ENCODE measurements at places on chromosomes 13 and 19.

- no peak for DNase-seq
These were observed 126.9 kb downstream of the SIPA1L3 start for GRCh38 chr19:38033658-38034491.

GRCh38 chr13:33202644-33203169 lies 82.8 kb downstream of the STARD13 start:
- no peak for DNase-seq

- DNase-seq, result no peak
These were observed 191.3 kb upstream of the PCDH9 start for GRCh38 chr13:67421475-67421874.

DNA sequence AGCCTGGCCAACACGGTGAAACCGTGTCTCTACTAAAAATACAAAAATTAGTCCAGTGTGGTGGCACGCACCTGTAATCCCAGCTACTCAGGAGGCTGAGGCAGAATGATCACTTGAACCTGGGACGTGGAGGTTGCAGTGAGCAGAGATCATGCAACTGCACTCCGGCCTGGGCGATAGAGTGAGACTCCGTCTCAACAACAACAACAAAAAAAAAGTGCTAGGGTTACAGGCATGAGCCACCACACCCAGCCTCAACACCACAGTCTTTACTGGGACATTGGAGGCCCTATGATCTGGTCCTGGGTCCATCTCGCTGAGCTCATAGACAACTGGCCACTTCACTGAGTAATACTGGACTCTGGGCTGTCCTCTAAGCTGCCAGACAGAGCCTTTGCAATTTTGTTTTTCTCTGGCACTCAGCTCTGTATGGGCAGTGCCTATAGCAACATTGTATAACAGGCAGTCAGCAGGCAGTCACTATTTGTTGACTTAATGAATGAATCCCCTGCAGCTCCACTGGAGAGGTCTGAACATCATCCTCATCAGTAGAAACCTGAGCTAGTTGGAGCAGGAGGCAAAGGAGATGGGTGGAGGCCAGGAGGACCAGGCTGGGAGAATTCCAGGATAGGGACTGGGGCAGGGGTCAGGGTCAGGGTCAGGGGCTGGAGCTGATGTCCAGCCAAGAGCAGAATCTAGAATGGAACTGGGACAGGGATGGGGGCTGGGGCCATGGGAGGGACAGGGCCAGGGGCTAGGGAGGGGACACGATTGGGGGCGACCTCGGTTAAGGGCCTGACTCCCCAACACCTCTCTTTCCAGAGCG lies 8.1 kb downstream of the BLOC1S3 start:
- no peak for DNase-seq

DNA sequence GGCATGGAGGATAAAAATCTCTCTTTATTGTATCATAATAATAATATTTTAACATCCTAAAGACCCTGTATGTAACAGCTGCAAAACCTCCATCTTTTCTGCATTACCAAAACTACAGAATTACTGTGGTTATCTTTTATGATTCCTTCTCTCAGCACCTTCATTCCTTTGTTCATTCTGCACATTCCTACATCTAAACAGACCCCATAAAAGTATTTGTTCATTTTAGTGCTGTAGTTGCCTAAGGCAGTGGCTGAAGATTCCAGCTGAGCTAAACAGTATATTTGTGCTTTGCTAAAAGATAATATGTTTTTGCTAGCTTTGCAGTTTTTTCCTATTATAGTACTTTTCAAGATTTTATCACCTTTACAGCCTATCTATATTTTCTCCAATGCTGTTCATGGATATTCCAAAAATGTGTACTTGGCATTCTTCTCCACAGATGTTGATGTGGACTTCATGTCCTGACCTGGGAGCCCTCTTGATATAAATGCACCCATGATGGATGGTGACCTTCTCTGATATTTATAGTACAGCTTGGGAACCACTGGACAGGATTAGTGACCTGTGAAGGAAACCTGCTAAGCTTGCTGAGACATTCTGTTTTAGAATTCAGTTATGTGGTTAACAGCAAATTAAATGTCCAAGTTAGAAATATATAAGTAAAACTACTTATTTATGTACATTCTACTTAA lies 2832.9 kb upstream of the PCDH20 start:
- DNase-seq, result no peak

GRCh38 chr13:83557845-83558244 lies 324.4 kb downstream of the SLITRK1 start:
- DNase-seq, result no peak

GRCh38 chr19:371501-372168 lies 27.0 kb upstream of the MIER2 start:
- DNase-seq, result no peak

DNA sequence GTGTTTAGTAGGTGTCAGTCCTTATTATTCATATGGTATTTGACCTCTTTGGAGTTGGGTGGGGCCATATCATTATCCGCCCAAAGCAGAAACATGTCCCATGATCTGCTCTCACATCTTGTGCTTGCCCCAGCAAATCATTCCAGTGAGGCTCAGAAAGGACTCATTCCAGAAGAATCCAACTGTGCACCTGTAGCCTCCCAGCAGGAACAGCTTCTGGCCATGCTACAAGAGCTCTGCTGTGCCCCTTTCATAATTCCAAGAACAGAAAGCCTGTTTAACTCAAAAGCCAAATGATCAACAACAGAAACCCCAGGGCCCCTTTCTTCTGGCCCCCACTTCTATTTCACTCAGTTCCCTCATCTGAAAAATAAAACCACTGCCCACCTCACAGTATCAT lies 673.1 kb downstream of the DIAPH3 start:
- no peak for DNase-seq

DNA sequence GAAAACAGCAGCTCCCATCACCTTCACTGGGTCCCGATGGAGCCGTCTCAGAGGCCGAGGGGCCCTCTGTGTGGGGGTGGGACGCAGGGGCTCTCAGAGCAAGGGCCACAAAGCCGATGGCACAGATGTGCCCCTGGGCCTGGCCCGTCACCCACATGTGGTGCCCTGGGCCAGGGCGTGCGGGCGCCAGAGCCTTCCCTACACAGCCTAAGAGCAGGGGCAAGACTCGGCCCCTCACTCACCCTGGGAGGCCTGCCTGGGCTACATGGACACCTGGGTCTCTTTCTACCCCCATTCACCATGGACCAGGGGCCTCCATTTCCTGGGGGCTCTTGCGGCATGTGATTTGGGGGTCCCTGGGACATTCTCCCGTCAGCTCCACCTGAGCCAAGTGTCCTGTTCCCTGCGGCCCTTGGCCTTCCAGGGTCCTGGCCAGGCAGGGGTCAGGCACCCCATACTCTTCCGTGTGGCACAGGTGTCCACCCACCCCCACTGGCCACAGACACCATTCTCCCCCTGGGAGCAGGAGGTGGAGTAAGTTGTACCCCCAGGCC lies 10.0 kb downstream of the COMP start:
- DNase-seq, result no peak

GRCh38 chr13:46183018-46183946 lies 1.3 kb upstream of the LCP1 start:
- no peak for DNase-seq

- DNase-seq, result no peak
These were observed 9.4 kb upstream of the SPART start for GRCh38 chr13:36355632-36356031.

DNA sequence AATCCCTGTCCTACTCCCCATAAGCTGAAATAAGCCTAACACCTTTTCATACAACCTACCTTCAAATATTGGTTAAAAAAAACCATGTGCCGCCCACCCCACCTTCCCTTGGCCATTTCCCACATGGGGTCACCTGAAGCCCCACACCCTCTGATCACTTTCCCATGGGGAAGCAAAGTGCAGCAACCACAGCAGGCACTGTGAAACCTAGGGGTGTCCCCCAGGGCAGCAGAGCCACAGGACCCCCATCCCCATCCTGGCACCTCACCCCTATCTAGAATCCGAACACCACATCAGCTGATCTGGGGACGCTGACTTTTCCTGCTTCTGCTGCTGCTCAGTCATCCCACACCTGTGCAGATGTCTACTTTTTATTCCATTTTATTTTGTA lies 19.9 kb downstream of the CEACAM21 start:
- no peak for DNase-seq

DNA sequence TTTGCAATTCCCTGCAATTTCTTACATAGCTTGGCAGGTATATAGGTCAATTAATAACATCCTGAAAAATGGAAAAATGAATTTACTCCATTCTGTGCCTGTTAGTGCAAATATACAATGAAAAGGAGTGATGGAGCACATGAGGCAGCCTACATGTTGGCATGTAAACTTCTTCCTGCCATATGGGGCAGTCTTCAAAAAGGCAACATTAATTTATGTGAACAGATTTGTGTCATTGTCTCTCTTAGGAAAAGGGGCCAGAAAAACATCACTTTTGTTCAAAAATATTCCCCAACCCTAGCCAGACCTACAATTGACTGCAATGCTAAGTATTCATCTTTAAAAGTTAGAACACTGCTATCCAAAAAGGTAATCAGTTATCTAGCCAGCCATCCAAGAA lies 332.2 kb downstream of the TBC1D4 start:
- no peak for DNase-seq

GRCh38 chr13:60229708-60230272 lies 66.1 kb upstream of the DIAPH3 start:
- no peak for DNase-seq

GRCh38 chr13:59587971-59588716 lies 575.6 kb downstream of the DIAPH3 start:
- DNase-seq, result no peak

- no peak for DNase-seq
These were observed 138.6 kb downstream of the MIPEP start for GRCh38 chr13:23750383-23751121.

DNA sequence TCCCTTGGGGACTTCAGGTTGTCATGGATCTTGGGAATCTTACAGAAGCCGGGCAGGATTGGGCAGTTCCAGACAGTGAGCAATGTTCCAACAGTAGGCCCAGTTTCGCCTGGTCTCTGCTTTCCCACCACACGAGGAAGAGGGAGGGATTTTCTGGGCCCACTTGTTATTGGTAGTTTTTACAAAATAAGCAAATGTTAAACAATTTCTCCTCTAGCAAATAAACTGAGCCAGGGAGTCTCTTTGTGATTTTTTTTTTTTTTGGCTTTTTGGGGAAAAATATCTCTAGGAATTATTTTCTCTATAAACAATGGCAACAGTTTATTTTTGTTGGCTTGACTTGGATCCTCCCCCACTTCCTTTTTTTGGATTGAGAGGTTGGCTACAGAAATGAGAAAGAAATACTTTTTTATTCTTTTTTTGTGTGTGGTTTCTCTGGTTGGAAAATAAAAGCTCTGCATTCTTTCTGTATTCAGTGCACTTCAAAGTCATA lies 89.3 kb downstream of the TM9SF2 start:
- DNase-seq, result no peak

DNA sequence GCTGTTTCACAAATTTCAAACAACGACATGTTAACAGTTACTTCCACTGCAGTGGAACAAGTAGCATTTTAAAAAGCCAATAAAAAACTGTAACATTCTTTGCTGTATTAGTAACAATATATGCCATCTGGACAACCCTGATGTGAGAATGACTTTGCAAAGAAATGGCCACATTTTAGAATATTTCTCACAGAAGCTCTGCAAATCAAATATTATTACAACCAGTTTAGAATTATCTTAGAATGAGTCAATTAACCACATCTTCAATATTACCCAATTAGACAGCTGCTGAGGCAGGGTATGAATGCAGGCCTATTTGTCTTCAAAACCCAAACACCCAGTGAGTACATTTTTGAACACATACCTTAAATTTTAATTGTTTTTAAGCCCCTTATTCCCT lies 3.2 kb downstream of the ZNF699 start:
- no peak for DNase-seq

- DNase-seq, result no peak
These were observed 38.5 kb downstream of the NAXD start for GRCh38 chr13:110653851-110654250.

- no peak for DNase-seq
These were observed 53.7 kb downstream of the RASA3 start for GRCh38 chr13:114078461-114079451.

DNA sequence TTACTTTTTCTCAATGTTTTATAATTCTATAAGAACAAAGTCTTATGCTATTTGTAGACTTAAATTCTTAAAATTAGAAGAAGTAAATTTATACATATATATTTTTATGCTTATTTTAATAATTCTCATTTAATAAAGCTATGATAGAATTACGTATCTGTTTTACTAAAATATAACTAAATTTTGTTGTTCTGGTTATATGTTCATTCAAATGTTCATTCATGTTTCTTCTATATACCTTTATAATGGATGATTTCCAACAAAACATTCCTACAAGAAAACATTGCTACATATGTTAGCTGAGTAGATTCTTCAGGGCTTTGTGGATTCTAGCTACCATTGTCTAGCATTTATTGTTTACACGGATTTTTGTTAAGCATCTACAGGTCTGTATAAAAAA lies 634.3 kb upstream of the PCDH20 start:
- no peak for DNase-seq

DNA sequence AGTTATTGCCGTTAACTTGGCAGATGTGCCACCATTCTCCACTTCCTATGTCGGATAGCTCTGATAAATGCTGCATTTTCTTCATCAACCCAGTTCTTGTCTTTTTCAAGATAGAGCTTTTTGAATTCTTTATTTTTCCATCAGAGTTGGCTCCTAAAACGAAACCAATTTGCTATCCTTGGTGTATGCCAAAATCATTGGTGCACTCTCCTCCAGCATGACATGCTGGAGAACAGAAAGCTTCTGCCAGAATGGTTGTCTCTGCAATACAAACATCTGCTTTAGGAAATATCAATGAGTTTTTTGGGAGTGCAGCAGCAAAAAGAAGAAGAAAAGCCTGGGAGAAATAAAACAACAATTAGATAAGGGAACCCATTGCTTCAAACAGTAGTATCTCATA lies 124.2 kb downstream of the CDK8 start:
- DNase-seq, result no peak

DNA sequence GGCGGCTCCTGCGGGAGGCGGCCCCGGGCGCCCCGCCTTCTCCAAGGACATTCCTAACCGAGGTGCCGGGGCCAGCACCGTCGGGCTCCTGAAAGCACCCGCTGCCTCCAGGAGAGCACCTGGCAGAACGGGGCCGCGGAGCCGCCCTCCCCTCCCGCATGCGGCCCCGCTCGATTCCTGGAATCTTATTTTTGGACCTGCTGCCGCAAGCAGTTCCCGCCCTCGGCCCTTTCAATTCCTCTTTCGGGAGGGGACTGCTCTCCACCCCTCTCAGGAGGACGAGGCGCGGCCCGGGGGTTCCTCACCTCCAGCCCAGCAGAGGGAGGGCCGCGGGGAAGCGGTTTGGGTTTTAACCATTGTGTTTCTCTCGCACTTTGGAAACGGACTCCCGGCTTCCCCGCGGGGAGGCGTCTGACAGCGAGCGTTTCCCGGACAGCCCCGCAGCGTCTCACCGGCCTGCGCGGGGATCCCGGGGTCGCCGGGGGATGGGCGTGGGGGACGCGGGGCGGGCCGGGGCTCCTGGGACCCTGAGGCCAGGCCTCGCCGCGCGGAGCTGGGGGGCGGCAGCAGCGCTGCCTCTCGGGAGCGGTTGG lies 849 bp downstream of the GAS6 start:
- no peak for DNase-seq

DNA sequence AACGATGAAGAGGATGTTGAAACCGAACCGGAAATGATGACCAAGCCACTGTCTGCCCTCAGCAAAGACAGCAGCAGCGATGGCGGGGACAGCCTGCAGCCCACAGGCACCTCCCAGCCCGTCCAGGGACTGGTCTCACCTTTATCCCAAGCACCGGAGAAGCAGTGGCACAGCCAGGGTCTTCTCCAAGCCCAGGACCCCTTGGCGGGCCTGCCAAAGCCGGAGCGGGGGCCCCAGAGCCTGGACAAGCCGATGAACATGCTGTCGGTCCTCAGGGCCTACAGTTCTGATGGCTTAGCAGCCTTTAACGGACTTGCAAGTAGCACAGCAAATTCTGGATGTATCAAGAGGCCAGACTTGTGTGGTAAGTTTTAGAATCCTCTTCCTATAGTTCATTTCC lies 177.0 kb downstream of the ZNF536 start:
- DNase-seq, result no peak
